T-cell (primary cell): ENCODE measurements at places on chromosomes 16 and 17.

GRCh38 chr17:38797158-38797490 is 2.2 kb downstream of the PIP4K2B start:
- H3K4me1 ChIP-seq, result peaks cover 22% of the 10 kb centered on the region
- no peaks in the 10 kb centered on the region for H3K27me3 ChIP-seq

GRCh38 chr16:66188917-66189725 is 177.4 kb upstream of the CDH5 start:
- no peak for DNase-seq
- no peaks in the 10 kb centered on the region for H3K36me3 ChIP-seq
- no peaks in the 10 kb centered on the region for H3K27me3 ChIP-seq
- no peak overlapping the region for H3K4me3 ChIP-seq
- no peak overlapping the region for H3K27ac ChIP-seq
- no peaks in the 10 kb centered on the region for H3K4me1 ChIP-seq

GRCh38 chr17:4146641-4147040 is 3.6 kb downstream of the CYB5D2 start:
- H3K4me1 ChIP-seq, result peaks cover 9% of the 10 kb centered on the region
- H3K36me3 ChIP-seq, result no peaks in the 10 kb centered on the region
- no peaks in the 10 kb centered on the region for H3K27me3 ChIP-seq

DNA sequence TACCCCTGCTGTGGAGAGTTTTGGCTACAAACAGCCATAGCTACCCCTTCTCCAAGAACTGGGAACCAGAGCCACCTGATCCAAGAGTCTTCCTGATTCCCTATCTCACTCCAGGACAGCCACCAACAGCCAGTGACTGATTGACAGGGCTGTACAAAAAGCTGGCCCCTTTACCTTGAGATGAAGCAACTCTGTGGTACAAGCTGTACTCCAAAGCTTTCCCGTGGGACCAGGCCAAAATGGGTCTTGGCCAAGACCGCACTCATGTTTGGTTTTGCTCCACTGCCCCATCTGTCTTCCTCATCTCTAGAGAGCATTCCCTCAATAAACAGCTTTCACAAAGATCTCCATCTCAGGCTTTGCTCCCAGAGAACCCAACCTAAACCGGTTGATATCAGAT is 43.6 kb downstream of the RNF157 start:
- DNase-seq, result no peak
- peaks cover 73% of the 10 kb centered on the region for H3K4me1 ChIP-seq
- H3K27me3 ChIP-seq, result no peaks in the 10 kb centered on the region
- H3K27ac ChIP-seq, result peak overlapping the region; percentile 25
- no peak overlapping the region for H3K4me3 ChIP-seq
- no peaks in the 10 kb centered on the region for H3K36me3 ChIP-seq

GRCh38 chr16:17578981-17579874 is 108.5 kb upstream of the XYLT1 start:
- no peaks in the 10 kb centered on the region for H3K36me3 ChIP-seq
- no peak overlapping the region for H3K4me3 ChIP-seq
- H3K4me1 ChIP-seq, result peaks cover 3% of the 10 kb centered on the region
- peak; percentile 37 for DNase-seq
- no peaks in the 10 kb centered on the region for H3K27me3 ChIP-seq

DNA sequence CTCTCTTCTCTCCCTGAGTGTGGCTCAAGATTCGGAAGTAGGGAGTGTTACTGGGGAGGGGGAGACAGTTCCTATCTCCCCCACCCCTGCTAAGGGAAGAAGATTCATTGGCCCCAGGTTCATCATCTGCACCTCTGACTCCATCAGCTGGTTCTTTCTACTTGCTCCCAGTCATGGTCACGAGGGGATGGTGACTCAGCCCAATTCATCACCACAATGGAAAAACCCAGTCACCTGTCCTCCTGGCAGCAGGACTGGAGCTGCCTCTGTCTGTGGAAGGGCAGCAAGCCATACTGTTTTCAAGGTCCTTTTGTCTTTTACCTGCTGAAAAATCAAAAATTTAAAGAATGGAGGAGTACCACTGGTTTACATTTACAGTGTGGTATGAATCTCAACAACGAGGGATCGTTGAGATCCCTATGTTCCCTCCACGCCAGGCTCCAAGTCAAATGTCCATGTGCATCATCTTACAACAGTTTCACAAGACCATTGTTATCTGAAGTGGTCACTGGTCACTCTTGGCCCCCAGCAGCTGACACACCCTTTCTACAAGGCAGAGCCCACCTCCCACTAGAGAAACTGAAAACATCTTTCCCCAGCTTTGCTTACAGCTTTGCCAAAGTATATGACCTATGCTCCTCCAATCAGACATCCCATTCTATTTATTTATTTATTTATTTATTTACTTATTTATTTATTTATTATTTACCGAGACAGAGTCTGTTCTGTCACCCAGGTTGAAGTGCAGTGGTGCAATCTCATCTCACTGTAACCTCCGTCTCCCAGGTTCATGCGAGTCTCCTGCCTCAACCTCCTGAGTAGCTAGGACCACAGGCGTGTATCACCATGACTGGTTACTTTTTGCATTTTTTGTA is 40.4 kb upstream of the NDRG4 start:
- no peak overlapping the region for H3K27ac ChIP-seq
- H3K27me3 ChIP-seq, result peaks cover 8% of the 10 kb centered on the region
- no peaks in the 10 kb centered on the region for H3K36me3 ChIP-seq
- no peaks in the 10 kb centered on the region for H3K4me1 ChIP-seq
- H3K4me3 ChIP-seq, result no peak overlapping the region
- DNase-seq, result no peak
